Activated CD8-positive, alpha-beta memory T cell treated with anti-CD3 and anti-CD28 coated beads for 4 hours (primary cell): ENCODE measurements at places on chromosomes 1 and 21.

DNA sequence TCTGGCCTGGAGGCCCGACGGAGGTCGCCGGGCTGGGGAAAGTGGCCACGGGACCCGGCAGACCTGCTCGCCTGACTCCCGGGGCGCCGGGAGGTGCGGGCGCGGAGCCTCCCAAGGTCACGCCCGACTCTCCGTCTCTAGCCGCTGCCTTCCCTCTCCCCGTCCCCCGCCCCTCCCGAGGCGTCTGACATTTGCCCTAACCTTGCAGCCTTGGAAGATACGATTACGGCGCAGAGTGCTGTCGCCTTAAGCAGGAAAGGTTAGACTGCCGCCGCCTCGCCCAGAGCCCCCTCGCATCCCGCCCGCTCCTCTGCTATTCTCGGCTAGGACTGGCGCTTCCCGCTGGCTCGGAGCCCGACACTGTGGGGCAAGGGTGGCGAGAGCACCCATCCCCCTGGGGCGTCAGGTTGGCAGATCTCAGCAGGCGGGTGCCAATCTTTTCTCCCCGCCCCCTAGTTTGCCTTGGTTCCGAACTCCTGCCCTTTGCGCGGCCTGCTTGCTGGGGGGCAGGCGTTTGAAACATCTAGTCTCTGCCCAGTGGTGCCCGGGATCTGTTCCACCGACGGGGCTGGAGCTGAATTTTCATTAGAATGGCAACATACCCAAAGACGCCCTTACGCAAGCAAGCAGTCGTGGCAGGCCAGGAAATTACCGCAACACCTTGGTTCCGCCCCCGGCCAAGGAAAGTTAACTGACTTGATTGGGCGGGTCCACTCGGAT is 835 bp downstream of the PGM1 start:
- DNase-seq = peak; percentile 43

- no peak for DNase-seq
These were observed 1138.0 kb upstream of the TMPRSS15 start for GRCh38 chr21:19541602-19542001.

- DNase-seq = no peak
These were observed 715.7 kb upstream of the ZP4 start for GRCh38 chr1:238606457-238606856.

DNA sequence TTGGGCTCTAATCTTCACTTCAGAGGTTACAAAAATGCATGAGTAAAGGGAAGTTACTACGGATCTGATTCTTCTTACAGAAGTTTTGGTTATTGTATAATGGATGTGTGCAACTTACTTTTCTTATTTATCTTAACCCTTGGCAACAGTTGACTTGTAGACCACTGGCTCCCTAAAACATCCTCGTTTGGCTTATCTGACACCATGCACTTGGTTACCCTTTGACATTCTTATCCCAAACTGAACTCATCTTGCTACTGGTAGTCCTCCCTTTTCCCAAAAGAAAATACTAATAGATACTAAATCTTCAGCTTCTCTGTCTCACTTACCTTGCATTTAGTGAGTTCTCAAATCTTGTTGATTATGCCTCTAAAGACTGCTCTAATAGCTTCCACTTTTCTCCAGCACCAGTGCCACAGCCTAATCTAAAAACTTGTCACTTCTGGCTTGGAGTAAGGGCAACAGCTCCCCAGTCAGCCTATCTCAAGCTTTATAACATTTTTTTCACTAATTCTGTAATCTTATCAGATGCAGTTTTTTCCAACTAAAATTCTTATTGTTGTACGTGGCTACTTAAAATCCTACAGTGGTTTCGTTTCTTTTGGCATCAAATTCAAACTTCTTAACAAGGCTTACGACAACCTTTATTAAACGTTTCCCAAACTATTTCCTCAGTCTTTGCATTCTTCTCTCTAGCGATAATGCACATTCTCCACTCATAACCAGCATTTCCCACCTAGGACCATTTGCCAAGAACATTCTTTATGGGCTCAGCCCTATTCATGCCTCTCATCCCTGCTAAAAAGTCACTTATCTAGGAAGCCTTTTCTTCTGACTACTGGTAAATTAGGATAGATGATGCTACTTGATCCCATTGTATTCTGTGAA is 204.2 kb downstream of the KCNT2 start:
- DNase-seq = no peak

DNA sequence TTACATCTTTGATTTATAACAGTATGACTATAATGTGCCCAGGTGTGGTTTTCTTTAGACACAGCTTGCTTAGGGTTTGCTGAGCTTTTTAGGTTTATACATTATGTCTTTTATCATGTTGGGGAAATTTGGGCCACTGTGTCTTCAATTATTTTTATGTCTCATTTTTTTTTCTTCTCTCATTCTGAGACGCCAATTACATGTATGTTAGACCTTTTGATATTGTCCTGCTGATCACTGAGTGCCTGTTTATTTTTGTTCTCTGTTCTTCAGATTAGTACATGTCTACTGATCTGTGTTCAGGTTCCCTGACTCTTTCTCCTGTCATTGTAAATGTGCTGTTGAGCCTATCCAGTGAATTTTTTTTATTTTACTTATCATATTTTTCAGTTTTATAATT is 36.1 kb downstream of the TNNT2 start:
- DNase-seq = no peak

GRCh38 chr1:4023678-4024077 is 123.6 kb upstream of the C1orf174 start:
- no peak for DNase-seq

- DNase-seq = peak; percentile 62
These were observed 7.6 kb downstream of the EFHD2 start for GRCh38 chr1:15417059-15417934.

- no peak for DNase-seq
These were observed 15.5 kb upstream of the HMGB4 start for GRCh38 chr1:33848205-33848937.

GRCh38 chr1:85708829-85709227 is 595 bp upstream of the ZNHIT6 start:
- DNase-seq = no peak

GRCh38 chr1:159009287-159009686 is 420 bp upstream of the IFI16 start:
- DNase-seq = no peak

DNA sequence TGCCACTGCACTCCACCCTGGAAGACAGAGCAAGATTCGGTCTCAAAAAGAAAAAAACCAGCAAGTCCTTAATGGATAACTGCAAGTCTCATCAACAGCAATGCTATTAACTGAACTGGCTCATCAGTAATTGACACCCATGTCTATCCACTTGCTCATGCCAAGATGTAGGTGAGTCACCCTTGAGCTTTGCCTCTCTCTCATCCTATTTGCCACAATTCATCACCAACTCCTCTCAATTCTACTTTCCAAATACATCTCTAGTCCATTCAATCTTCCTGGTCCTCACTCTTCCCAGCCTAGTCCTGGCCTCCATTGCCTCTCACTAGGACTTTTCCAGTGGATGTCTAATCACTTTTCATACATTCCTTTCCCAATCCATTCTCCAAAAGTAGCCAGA is 103.7 kb upstream of the PRMT6 start:
- DNase-seq = no peak

DNA sequence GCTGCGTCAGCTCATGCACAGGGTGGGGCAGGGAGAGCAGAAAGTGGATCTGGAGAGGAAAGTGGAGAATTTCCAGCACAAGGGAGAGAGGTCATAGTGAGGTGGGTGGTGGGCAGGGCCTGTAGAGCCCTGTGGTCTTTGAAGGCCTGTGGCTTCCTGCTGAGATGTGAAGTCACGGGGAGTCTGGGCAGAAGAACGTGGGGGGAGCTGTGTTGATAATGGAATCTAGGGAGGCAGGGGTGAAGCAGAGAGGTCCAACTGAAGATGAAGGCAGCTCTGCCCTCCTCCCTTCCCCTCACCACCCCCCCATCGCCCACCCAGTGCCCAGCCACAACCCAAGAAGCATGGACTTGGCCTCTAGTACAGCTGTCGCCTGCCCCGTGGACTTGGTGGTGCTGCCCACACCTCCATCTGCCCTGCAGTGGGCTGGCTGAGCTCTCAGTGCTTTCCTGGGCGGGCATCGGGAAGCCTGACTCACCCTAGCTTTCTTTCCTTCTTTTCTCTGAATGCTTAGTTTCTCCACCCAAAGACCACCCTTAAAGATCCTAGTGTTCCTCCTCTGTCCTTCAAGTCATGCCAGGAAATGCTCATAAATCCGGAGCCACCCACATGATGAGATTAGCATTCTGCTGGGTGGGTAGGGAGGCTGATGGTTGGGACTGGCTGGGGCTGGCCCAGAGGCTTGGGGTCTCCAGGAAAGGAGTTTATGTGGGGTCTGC is 186.1 kb downstream of the TRABD2B start:
- DNase-seq = no peak

DNA sequence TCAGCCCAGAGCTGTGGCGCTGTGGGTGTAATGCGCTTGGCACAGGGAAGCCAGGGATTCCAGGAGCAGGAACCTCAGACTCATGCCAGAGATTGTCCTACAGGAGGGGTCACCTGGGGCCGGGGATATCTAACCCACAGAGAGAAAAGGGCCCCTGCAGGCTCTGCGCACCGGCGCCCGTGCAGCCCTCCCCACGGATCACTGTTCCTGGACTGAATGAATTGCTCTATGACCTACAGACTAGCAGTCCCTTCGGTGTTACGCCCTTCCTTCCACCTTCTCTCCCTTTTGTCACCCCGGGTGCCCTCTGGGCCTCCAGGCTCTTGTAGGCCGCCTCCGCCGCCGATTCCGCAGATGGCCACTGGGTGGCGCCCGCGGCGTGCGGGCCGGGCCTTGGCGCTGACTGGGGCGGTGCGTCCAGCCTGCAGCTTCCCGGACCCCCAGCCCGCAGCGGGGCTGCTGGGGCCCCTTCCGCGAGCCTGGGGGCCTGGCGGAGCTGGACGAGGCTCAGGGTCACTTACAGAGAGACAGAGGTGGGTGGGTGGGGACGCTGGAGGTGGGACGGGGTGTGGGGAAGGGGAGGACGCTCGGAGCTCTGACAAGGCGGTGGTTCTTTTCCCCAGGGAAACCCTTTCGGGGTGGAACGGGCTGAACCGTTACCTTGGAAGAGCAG is 101.3 kb downstream of the IER5 start:
- peak; percentile 62 for DNase-seq

DNA sequence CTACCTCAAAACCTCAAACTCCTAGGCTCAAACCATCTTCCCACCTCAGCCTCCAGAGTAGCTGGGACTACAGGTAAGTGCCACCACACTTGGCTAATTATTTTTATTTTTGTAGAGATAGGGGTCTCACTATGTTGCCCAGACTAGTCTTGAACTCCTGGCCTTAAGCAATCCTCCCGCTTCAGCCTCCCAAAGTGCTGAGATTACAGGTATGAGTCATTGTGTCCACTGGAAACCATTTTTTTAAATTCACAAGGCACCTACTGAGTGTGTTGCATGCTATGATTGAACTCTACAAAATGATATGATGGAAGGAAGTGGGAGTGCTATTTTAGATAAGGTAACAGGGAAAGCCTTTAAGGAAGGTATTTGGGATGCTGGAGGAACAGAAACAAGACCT is 41.8 kb upstream of the RCOR3 start:
- no peak for DNase-seq

DNA sequence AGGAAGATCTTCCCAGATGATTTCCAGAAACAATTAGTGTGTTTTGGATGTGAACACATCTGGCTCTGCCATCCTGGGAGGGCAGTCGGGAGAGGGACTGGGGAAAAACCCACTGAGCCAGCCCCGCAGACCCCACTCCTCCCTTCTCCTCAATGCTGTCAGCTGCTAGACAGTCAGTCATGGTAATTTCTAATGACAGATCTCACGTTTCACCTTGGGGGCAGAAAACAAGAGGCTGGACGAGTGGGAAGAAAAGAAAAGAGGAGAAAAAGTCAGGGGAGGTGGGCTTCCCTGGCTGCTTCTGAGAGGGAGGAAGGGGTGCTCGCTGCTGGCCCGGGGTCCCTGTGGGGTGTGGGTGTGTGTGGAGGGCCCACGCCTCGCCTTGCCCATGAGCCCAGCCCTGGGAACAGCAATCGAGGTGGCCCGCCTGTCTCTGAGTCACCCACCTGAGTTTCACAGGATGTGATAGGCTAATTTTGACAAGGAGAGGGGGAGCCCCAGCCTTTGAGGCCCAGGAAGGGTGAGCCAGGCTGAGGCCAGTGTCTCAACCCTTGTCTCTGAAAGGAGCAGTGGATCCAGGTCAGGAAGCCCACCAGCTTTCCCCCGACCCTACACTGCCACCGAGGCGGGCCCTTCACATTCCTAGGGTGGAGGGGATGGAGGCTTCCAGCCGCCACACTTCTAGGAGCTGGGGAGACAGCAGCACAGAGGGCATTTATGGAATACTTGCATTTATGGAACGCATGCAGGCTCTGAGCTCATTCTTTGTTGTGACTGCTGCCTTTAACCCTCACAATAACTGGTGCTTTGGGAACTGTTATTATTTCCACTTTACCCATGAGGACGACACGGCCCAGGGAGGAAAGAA is 49.1 kb upstream of the IFNLR1 start:
- no peak for DNase-seq

- no peak for DNase-seq
These were observed 190.2 kb upstream of the LRRC7 start for GRCh38 chr1:69377507-69377906.

DNA sequence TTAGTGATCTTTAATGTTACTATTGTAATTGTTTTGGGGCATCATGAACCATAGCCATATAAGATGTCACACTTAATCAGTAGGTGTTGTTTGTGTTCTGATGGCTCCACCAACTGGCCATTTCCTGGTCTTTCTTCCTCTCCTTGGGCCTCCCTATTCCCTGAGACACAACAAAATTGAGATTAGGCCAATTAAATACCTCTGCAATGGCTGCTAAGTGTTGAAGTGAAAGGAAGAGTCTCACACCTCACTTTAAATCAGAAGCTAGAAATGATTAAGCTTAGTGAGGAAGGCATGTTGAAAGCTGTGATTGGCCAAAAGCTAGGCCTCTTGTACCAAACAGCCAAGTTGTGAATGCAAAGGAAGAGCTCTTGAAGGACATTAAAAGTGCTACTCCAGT is 30.7 kb downstream of the PPP2R5A start:
- no peak for DNase-seq

DNA sequence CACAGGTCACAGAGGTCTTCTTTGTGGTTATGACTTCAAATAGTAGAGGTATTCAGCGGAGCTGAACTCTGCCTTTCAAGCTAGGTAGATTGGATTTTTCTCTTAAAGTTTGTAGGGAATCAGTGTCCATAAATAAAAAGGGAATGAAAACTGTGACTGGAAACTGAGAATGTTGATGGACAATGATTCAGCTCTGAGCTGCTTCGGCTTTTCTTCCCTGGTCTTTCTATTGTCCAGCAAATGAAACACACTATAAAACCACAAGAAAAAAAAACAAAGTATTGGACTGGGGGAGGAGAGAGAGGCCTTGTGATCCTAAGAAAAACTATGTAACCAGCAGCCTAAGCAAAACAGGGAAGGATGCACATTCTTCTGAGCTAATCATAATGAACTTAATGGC is 11.1 kb downstream of the TNNI3K start:
- DNase-seq = no peak
